ENCODE measurements at places on chromosomes 3 and 15. TPM values are rescaled to one million over a fixed set of nuclear protein-coding genes. Genes with fewer than 3 reads are reported as not detected.

The CTSH gene
- 1,132 TPM for total RNA-seq

The NPAP1 gene
- not detected for total RNA-seq

The RUVBL1 gene
- 22.3 TPM for total RNA-seq

The MUC13 gene
- total RNA-seq, result not detected

The DHFR2 gene
- 7.4 TPM for total RNA-seq

The TMEM158 gene
- 3.6 TPM for total RNA-seq

The GAP43 gene
- total RNA-seq, result not detected

The CPLX3 gene
- not detected for total RNA-seq

The CCDC9B gene
- 31.7 TPM for total RNA-seq

The RTP3 gene
- total RNA-seq, result not detected

The ITIH1 gene
- total RNA-seq, result 0.18 TPM

- H3K27ac ChIP-seq, result no peak overlapping the region
- no peak overlapping the region for H3K4me3 ChIP-seq
- no peaks in the 10 kb centered on the region for H3K36me3 ChIP-seq
- no peaks in the 10 kb centered on the region for H3K27me3 ChIP-seq
- no peaks in the 10 kb centered on the region for H3K4me1 ChIP-seq
Observed at GRCh38 chr3:109257269-109257668, 59.0 kb downstream of the DPPA2 start.

GRCh38 chr3:69376731-69377130 is 9.2 kb downstream of the FRMD4B start:
- DNase-seq, result no peak
- H3K36me3 ChIP-seq, result no peaks in the 10 kb centered on the region
- H3K27ac ChIP-seq, result peak overlapping the region; percentile 16
- no peaks in the 10 kb centered on the region for H3K27me3 ChIP-seq
- peaks cover 9% of the 10 kb centered on the region for H3K4me1 ChIP-seq

GRCh38 chr3:188306435-188307005 is 152.6 kb downstream of the LPP start:
- no peak overlapping the region for H3K4me3 ChIP-seq
- H3K27me3 ChIP-seq, result no peaks in the 10 kb centered on the region
- no peak overlapping the region for H3K27ac ChIP-seq

- H3K36me3 ChIP-seq, result no peaks in the 10 kb centered on the region
- no peaks in the 10 kb centered on the region for H3K27me3 ChIP-seq
Observed at GRCh38 chr3:112688085-112688769, 47.3 kb upstream of the CCDC80 start.

DNA sequence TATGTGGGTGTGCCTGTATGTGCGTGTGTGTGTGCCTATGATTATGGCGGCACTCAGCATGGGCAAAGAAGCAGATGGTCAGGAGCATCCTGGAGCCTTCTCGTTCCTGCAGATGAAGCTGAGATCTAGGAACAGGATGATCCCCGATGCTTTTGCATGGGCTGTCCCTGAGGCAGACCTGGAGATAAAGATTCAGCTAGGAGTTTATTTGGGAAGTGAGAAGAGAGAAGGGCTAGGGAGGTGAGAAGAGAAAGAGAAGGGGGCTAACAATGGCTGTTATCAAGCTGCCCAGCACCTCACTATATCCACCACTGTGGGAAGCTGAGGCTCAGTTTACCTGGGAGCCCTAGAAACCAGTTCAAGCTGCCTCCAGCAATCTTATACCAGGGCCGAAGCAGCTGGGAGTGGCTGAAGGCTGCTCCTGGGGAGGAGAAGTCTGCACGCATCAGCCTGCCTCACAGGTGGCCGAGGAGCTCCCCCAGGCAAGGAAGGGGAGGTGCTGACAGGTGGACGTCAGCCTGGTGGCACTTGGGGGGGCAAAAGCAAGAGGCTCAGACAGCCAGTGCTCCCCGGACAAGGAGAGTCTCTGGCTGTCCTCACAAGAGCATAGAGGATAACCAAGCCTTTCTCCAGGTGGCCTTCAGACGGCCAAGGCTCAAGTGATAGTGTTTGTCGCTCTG is 94.0 kb upstream of the IQSEC1 start:
- no peak overlapping the region for H3K27ac ChIP-seq
- no peak overlapping the region for H3K4me3 ChIP-seq
- no peaks in the 10 kb centered on the region for H3K4me1 ChIP-seq
- DNase-seq, result no peak
- no peaks in the 10 kb centered on the region for H3K27me3 ChIP-seq

GRCh38 chr15:74620636-74621545 is 5.3 kb downstream of the CLK3 start:
- no peak for DNase-seq
- H3K4me1 ChIP-seq, result peaks cover 52% of the 10 kb centered on the region
- H3K27me3 ChIP-seq, result no peaks in the 10 kb centered on the region
- H3K27ac ChIP-seq, result no peak overlapping the region

DNA sequence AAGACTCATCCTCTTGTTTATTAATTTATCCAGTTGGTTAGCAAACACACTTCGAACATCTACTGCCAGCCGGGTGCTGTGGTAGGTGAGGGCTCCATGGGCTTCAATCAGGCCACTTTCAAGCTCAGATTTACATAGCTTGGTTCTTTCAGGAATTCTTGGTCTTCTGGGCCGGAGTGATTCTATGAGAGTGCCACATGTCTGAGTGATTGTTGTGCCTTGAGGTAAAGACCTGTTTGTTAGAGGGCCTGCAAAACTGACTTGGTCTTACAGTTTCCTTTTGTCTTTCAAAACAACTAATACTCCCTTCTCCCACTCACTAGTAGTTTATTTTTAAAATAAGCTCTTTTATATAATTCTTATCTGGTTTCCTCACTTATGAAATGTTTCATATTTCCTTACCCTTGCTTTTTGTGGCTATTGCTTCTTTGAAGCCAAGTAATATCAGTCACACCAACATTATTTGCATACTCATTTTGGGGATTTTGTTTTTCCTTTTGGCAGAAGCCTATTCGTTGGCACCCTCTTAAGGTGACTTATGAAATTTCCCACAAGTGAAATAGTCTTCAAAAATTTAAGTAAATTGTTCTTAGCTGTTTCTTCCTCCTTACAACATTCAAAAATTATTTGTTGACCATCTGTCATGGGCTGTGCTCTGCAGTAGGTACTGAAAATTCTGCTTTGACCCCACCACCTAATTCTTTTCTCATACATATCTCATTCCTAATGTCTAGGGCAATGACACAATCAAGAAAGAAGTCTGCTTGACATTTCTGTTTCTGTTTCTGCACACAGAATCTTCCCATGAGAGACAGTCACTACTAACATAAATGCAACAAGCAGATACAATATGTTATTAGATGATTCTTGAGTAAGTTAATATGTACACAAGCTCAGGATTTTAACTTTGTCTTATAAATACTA is 120.2 kb downstream of the LRRC28 start:
- DNase-seq, result no peak
- no peaks in the 10 kb centered on the region for H3K36me3 ChIP-seq
- peak overlapping the region; percentile 16 for H3K27ac ChIP-seq
- H3K4me3 ChIP-seq, result no peak overlapping the region
- H3K4me1 ChIP-seq, result no peaks in the 10 kb centered on the region

DNA sequence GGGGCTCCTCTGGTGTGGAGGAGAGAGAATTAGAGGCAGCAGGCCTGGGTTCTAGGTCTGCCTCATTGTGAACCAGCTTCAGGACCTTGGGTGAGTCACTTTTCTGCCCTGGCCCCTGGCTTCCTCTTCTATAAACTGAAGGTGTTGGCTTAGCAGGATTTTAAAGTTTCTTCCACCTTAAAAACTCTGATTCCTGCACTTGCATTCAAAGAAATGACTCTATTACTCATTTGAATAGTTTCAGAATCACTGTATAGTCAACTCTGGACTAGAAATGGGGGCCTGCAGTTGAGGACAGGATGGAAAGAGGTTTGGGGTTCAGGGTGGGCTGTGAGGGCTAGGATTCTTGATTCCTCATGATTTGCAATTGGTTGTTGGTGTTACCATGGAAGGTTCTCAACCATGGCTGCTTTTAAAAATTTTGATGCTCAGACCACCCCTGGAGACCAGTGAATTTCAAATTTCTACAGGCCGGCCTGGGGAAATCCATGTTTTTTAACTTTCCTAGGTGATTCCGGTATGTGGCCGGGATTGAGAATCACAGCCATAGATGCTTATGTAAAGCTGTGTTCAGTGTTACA is 19.9 kb downstream of the SMAD3 start:
- H3K36me3 ChIP-seq, result no peaks in the 10 kb centered on the region
- no peak for DNase-seq
- no peaks in the 10 kb centered on the region for H3K27me3 ChIP-seq
- peaks cover 92% of the 10 kb centered on the region for H3K4me1 ChIP-seq
- no peak overlapping the region for H3K27ac ChIP-seq

DNA sequence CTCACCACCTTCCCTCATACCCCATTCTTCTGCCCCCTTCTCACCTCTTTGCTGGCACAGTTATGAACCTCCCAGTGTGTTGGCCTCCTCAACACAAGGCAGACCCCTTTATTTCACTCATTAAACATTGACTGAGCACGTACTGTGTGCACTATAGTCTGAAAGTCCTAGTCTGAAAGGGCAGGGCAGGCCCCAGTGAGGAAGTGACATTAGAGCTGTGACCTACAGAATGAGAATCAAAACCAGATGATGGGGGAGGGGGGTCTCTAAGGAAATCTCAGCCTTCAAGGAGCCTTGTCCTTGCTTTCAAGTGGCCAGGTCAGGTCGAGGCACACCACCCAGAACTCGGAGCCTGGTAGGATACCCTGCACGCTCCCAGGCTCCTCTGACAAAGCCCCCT is 3.5 kb downstream of the SLC28A1 start:
- H3K4me1 ChIP-seq, result no peaks in the 10 kb centered on the region
- no peaks in the 10 kb centered on the region for H3K36me3 ChIP-seq
- DNase-seq, result no peak
- no peak overlapping the region for H3K4me3 ChIP-seq
- no peaks in the 10 kb centered on the region for H3K27me3 ChIP-seq
- no peak overlapping the region for H3K27ac ChIP-seq

GRCh38 chr15:56528136-56528535 is 63.2 kb upstream of the MNS1 start:
- H3K4me1 ChIP-seq, result no peaks in the 10 kb centered on the region
- no peak overlapping the region for H3K4me3 ChIP-seq

DNA sequence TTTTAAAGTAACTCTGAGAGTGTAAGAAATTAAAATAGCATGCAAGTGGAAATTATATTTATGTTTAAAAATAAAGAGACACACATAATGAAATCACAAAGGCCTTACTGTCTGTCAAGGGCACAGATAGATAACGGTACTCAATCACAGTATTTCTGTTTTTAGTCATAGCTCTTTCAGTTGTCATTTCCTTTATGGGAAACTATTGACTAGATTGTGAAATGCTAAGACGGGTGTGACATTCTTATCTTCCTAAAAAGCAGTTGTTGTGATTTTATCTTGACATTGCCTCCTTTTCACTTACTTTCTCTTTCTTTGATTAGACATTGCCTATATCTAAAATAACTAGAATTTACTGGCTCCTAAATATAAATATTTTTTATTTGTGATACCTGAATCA is 100.1 kb upstream of the PLSCR5 start:
- no peak overlapping the region for H3K4me3 ChIP-seq
- no peak for DNase-seq
- H3K4me1 ChIP-seq, result no peaks in the 10 kb centered on the region

GRCh38 chr15:82298520-82298919 is 35.9 kb downstream of the SAXO2 start:
- peaks cover 10% of the 10 kb centered on the region for H3K27me3 ChIP-seq
- DNase-seq, result no peak
- H3K4me3 ChIP-seq, result no peak overlapping the region
- H3K27ac ChIP-seq, result no peak overlapping the region

DNA sequence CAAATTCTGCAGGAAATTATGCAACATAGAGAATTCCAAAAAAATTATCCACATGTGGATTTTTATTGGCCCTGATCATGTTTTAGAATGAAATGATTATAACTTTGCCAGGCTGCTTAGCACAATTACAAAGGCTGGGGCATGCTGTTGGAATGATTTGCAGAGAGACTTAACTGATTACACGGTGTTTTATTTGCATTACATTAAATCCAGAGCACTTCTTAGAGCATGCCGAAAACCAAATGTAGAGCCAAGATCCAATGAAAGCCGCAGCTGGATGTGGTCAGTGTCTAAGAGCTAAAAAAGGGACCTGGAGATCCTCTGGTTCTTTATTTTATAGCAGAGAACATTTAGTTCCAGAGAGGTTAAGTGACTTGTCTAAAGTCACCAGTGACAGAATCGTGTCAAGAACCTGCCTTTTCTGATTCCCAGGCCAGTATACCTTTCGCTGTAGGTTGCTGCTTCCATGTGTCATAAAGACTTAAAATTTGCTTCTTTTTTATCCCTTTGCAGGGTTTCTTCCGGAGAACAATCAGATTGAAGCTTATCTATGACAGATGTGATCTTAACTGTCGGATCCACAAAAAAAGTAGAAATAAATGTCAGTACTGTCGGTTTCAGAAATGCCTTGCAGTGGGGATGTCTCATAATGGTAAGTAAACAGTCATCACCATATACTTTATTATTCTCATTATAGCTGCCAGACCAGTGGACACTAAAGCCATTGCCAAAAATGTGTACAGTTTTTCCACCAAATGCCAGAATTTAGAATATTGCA is 92.0 kb upstream of the TSEN2 start:
- H3K4me1 ChIP-seq, result peaks cover 37% of the 10 kb centered on the region
- DNase-seq, result no peak
- no peaks in the 10 kb centered on the region for H3K36me3 ChIP-seq
- no peak overlapping the region for H3K4me3 ChIP-seq
- H3K27ac ChIP-seq, result no peak overlapping the region
- no peaks in the 10 kb centered on the region for H3K27me3 ChIP-seq

DNA sequence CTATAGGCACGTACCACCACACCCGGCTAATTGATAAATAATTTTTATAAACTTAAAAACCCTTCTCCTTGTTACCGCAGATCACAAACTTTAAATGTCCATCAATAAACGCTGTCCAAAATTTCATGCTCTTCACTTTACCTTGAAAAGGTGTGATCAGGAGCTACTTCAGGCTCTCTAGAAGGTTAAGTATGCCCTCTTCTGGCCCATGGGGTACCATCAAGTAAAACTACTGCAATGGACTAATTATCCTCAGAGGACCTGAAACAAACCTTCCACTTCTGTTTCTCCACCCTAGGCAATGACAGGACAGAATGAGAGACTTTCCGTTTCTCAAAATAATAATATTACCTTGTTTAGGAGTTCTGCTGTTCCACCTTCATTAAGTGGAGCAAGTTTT is 9.2 kb downstream of the LZTFL1 start:
- H3K4me3 ChIP-seq, result no peak overlapping the region
- no peaks in the 10 kb centered on the region for H3K27me3 ChIP-seq
- H3K27ac ChIP-seq, result no peak overlapping the region
- no peak for DNase-seq
- H3K36me3 ChIP-seq, result peaks cover 71% of the 10 kb centered on the region
